Activated CD4-positive, CD25-positive, alpha-beta regulatory T cell treated with anti-CD3 and anti-CD28 coated beads, Interleukin-2, amount 50 U/mL, for 24 hours (primary cell): ENCODE measurements at places on chromosomes 7 and 10.

DNA sequence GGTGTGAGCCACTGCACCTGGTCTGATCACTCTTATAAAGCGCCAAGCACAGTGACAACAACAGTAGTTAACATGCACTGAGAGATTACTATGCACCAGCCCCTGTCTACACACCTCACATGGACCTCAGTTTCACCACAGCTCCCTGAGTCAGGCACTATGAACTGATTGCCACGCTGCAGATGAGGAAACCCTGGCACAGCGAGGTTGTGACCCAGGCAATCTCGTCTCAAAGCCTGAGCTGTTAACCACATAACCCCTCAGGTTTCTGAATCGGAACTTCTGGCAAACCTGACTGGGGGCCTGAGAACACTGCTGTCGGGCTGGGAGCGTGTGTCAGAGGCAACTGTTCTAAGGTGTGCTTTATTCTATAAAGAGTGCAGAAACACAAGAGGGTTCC, 150.8 kb downstream of the RNF216 start:
- ATAC-seq: peak; percentile 92

DNA sequence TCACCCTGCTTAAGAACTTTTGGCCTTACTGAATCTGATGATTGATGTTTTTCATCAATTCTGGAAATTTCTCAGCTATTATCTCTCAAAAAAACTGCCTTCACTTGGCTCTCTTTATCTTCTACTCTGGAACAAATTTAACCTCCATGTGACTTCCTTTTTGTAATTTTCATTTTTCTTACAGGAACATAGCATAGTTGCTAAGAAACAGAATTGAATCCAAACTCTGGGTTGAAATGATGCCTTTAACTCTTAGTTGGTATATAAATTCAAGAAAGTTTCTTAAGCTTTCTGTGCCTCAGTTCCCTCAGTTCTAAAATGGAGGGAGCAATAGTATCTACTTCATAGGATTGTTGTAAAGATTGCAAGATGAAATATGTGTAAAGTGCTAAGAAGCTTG, 19.8 kb downstream of the GPR141 start:
- no peak for ATAC-seq

DNA sequence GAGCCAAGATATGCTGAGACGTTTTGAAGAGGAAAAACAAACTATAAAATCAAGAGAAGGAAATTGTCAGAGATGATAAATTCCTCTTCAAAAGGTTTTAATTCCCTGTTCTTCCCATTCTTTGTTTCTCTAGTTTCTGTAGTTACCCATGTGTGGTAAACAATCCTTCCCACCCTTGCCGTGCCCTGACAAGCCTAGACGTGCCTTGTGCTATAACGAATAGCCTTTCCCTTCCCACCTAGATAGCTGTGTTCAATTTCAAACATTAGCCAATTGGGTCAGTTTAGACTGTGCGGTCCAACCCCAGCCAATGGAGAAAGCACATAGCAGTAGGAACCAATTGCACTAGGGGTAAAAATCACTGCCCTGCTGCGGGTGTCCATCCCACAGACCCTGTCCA, 138.1 kb downstream of the RALA start:
- ATAC-seq: no peak

DNA sequence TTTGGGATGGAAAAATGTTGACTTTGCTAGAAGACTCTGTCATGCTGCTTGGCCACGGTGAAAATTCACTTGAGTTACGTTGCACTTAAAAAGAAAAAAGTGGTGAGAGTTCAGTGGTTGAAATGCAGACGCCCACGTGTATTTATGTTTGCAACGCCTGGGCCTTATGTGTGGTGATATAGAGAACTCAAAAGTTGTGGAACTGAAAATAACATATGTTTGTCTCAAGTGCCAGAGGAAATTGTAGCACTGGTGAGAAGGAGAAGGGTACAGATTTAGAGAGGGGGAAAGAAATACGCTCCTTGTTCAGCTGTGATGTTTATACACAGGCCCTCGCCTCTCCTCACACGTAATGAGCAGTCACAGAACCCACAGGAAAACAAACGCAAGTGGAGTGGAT, 73.6 kb downstream of the EMX2 start:
- no peak for ATAC-seq

DNA sequence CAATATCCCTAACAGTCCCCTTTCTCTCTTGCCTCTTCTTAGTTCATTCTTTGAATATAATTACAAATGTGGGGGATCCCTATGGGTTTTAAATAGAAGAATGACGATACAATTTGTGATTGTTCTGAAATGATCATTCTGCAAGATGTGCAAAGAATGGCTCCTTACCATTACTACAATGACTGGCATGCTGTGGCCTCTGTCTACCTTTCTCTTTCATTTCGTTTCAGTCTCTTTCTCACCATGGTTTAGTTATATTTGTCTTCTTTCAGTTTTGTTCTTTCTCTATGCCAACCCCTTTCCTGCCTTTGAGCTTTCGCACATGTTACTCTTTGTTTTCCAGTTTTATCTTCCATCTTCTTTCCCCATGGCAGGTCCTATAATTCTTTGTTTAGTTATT, 176.5 kb downstream of the SUGCT start:
- peak; percentile 38 for ATAC-seq

DNA sequence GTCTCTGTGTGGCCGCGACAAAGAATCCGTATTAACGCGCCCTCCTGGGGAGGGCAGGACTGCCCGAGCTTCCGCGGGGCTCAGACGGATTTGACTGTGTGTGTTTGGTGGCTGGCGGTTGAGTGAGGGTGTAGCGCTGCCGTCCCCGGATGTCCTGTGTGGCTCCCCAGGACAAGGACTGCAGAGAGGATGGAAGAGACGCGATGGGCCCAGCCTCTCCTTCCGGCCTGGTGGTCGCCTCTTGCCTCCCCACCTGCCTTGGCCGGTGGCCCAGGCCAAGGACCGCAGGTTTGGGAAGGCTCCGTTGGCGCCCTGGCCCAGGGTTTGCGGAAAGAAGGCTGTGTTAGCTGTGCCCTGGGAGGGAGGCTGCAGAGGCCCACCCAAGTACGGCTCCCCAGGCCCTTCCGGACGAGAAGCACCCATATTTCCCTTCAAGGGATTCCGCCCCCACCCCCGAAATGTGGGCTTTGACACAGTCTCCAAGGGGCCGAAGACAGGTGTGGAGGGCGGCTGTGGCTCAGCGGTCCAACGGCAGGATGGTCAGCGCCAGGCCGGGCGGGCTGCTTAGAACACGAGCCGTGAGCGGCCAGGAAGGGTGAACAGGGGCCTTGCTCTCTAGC, 2.3 kb downstream of the UNCX start:
- no peak for ATAC-seq

DNA sequence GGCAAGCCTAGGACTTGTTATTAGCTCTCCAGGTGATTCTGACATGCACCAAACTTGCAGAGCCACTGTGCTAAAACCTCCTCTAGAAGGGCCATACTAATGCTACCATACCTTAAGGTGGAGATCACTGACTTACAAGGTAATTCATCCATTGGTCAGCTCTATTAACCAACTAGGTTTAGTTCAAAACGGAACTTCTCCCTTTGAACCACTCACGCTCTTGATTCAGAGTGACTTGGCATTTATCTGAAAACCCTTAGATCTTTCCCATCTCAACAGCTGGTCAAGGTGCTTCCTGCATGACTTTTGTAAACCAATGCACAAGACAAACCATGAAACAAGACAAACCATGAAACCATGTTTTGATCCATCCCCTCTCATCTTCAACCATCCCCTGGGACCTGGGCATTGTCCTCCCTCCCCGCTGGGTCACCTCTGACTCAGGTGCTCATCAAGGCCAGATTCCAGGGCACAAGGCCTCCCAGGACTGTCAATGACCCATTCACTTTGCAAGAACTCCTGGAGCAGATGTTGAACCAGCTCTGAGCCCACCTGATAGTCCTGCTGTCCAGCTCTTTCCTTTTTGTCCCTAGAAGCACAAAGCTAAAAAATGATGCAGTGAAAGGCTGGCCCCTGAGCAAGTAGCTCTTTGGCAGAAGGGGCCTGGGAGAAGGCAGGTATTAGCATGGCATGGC, 18.8 kb downstream of the IMPDH1 start:
- no peak for ATAC-seq

GRCh38 chr10:130141878-130142277, 5.7 kb downstream of the GLRX3 start:
- ATAC-seq: peak; percentile 36

DNA sequence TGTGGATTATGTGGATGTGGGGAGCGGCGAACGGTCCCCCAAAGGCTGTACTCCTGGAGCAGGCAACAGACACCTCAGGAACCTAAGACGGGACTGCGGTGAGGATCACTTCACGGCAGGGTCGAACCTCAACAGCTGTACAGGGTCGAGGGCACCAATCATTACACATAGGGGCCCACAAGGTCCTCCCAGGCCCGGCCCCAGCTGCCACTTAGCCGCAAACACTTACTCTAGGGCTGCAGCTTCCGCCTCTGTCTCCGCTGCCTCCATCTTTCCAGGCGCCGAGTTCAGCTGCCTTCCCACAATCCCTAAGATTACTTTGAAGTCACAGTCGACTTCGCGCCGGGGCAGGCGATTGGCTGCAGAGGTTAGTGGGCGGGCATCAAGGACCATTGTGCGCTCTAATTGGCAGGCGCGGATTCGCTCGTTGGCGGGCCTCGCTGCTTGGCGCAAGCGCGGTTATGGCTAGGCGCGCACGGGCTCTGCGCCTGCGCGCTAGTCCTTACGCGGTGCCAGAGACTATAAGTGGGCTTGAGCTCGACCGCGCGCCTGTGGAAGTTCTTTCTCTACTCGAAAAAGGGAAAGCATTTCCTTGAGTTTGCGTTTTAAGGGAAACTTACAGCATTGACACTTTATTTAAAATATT, at the start of gene ZWINT:
ZWINT (minus strand) TSS at position 293 of the 646 bp plus-strand sequence; CDS start at position 270, 23 bp downstream.
- ATAC-seq: peak; percentile 96

DNA sequence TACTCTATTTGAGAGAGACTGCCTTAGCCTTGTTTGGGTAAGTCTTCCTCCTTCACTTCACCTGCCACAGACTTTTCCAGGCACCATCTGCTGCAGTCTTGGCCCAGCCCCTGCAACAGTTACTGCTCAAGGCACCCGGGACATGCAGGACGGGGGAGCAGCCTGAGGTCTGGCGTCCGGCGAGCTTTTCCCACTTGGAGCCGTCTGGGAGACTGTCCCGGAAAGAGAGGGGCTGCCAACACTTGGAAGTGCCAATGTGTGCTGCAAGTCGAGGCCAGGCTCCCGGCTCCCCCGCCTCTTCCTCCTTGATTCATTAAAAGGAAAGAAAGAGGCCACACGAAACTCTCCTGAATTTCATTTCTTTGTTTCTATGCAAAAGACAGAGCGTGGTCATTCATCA, 13.7 kb downstream of the HTRA1 start:
- ATAC-seq: no peak

- ATAC-seq: no peak
Measured at GRCh38 chr7:139702313-139702731, 75.5 kb downstream of the HIPK2 start.

DNA sequence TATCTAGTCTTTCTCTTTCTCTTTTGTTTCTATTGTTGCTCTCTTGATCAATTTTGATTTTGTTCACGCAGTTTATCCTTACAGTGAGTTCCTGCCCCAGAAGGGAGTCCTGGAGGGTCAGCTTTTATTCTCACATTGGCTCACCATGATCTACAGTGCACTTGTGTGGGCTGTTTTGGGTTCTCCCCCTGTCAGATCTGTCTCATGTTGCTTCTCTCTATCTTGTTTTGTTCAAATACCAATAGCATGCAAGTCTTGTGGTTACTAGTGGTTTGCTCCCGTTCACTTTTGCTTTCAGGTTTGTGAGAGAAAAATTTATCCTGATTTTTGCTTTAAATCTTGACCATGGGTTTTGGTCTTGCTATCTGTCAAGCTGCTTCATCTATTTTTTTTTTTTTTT, 74.3 kb downstream of the PTN start:
- ATAC-seq: no peak

DNA sequence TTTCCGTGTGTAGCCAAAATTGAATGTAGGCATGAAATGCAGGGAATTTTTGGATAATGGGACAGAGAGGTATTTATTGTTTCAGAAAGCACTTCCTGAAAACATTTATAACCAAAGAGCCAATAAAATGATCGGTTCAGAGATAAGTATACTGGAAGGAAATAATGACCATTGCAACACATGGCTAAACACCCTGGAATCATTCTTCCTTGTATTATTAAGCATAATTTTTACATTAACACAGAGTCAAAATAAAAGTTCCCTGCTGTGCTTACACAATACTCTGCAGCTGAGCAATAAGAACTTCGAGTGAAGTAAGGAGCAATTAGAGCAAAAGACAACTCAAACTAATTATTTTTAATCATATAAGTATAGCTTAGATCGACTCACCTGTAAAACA, 648.3 kb downstream of the TNS3 start:
- ATAC-seq: no peak

DNA sequence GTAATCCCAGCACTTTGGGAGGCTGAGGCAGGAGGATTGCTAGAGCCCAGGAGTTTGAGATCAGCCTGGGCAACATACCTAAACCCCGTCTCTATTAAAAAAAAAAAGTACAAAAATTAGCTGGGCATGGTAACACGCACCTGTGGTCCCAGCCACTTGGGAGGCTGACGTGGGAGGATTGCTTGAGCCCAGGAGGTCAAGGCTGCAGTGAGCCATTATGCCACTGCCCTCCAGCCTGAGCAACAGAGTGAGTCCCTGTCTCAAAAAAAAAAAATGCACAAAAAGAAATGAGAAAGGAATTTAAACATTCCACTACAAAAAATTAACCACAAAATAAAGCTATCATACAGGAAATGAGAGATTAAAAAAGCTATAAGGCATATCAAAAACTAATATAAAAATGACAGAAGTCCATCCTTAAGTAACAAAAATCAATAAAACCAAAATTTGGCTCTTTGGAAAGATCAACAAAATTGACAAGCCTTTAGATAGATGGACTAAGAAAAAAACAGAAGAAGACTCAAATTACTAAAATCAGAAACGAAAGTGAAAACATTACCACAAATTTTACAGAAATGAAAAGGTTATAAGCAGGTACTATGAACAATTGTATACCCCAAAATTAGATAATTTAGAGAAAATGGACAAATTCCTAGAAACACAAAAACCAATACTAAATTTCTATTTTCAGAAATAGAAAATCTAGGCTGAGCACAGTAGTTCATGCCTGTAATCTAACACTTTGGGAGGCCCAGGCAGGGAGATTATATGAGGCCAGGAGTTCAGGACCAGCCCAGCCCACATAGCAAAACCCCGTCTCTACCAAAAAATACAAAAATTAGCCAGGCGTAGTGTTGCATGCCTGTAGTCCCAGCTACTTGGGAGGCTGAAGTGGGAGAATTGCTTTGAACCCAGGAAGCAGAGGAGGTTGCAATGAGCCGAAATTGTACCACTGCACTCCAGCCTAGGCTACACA, 42.4 kb upstream of the NANOS1 start:
- peak; percentile 56 for ATAC-seq
